ENCODE measurements at places on chromosomes 11 and 22. TPM values are rescaled to one million over a fixed set of nuclear protein-coding genes. Genes with fewer than 3 reads are reported as not detected.

Gene CYTH4
- 2.6 TPM for polyA plus RNA-seq

Gene MAPK8IP1
- polyA plus RNA-seq: 6.4 TPM

Gene SCARF2
- polyA plus RNA-seq: 2.9 TPM

Gene KRTAP5-8
- polyA plus RNA-seq: not detected

Gene PICK1
- 31.3 TPM for polyA plus RNA-seq

Gene TREH
- 1.2 TPM for polyA plus RNA-seq

Gene KCNC1
- polyA plus RNA-seq: 0.16 TPM

Gene C1QTNF4
- polyA plus RNA-seq: 0.68 TPM

Gene EXT2
- polyA plus RNA-seq: 21.1 TPM

Gene SYT7
- polyA plus RNA-seq: 36.2 TPM

Gene VPS37C
- polyA plus RNA-seq: 14.6 TPM

Gene CYP2R1
- polyA plus RNA-seq: 7.7 TPM

Gene MFRP
- 0.02 TPM for polyA plus RNA-seq

Gene OR10V1
- polyA plus RNA-seq: not detected

Gene UPK3A
- polyA plus RNA-seq: not detected

Gene JRKL
- 4.4 TPM for polyA plus RNA-seq

Gene WNT7B
- not detected for polyA plus RNA-seq

Gene FOLH1
- 0.68 TPM for polyA plus RNA-seq

Gene ASPHD2
- polyA plus RNA-seq: 0.05 TPM

Gene SLC22A12
- polyA plus RNA-seq: not detected

Gene MS4A14
- 0.57 TPM for polyA plus RNA-seq

Gene OR8D4
- polyA plus RNA-seq: not detected

Gene TRIM49
- not detected for polyA plus RNA-seq

Gene PHLDB1
- polyA plus RNA-seq: 110 TPM

Gene RNF26
- 9.7 TPM for polyA plus RNA-seq

Gene AP5B1
- 6.6 TPM for polyA plus RNA-seq

Gene FOLR2
- polyA plus RNA-seq: 11.9 TPM

Gene SLC35C1
- polyA plus RNA-seq: 7.3 TPM

Gene RNF169
- polyA plus RNA-seq: 2.5 TPM

Gene C11orf91
- not detected for polyA plus RNA-seq

Gene OR6T1
- polyA plus RNA-seq: not detected

Gene NXPE1
- not detected for polyA plus RNA-seq

Gene APOL3
- polyA plus RNA-seq: 23.3 TPM

Gene TRIM48
- polyA plus RNA-seq: not detected

Gene PHLDA2
- polyA plus RNA-seq: 2.0 TPM

Gene TMPRSS5
- polyA plus RNA-seq: 1.6 TPM

Gene ELF5
- polyA plus RNA-seq: not detected

Gene PPFIBP2
- polyA plus RNA-seq: 16.6 TPM

Gene POU2AF2
- not detected for polyA plus RNA-seq

Gene MUC5AC
- polyA plus RNA-seq: not detected

Gene SLC36A4
- 6.5 TPM for polyA plus RNA-seq

Gene INPP5J
- polyA plus RNA-seq: 28.9 TPM

Gene ANAPC15
- polyA plus RNA-seq: 77.7 TPM

Gene HEPN1
- polyA plus RNA-seq: not detected

Gene ZNF70
- 1.9 TPM for polyA plus RNA-seq

Gene DBX1
- not detected for polyA plus RNA-seq

Gene CHRDL2
- polyA plus RNA-seq: 0.97 TPM

Gene TUBA8
- 307 TPM for polyA plus RNA-seq

Gene RAB3IL1
- 9.7 TPM for polyA plus RNA-seq

Gene SAA1
- 106 TPM for polyA plus RNA-seq

Gene TMEM86A
- 3.6 TPM for polyA plus RNA-seq

Gene MS4A18
- polyA plus RNA-seq: not detected

Gene ATF4
- polyA plus RNA-seq: 244 TPM

Gene MMP11
- polyA plus RNA-seq: 5.9 TPM

Gene MFNG
- polyA plus RNA-seq: 9.6 TPM

Gene EHF
- 0.14 TPM for polyA plus RNA-seq

Gene TBX1
- 0.88 TPM for polyA plus RNA-seq

Gene BTG4
- not detected for polyA plus RNA-seq

Data from right cardiac atrium (tissue), 5 donors.